ENCODE measurements at places on chromosomes 7 and 10. TPM values are rescaled to one million over a fixed set of nuclear protein-coding genes. Genes with fewer than 3 reads are reported as not detected.
A peak's percentile ranks its signal among the peaks of the same experiment; 100 is the strongest.

- peak; percentile 27 for DNase-seq
These were observed 475.4 kb upstream of the IGFBP3 start for GRCh38 chr7:46396481-46396880.

LAMB4 gene
- total RNA-seq = 14.4 TPM

GRCh38 chr7:1768832-1769231 is 98.8 kb downstream of the ELFN1 start:
- no peak for DNase-seq

AEBP1 gene
- 56.3 TPM for total RNA-seq

GOLGA7B gene
- 3.5 TPM for total RNA-seq

SPDYE9 gene
- 0.10 TPM for total RNA-seq

STAM gene
- 26.6 TPM for total RNA-seq

DNA sequence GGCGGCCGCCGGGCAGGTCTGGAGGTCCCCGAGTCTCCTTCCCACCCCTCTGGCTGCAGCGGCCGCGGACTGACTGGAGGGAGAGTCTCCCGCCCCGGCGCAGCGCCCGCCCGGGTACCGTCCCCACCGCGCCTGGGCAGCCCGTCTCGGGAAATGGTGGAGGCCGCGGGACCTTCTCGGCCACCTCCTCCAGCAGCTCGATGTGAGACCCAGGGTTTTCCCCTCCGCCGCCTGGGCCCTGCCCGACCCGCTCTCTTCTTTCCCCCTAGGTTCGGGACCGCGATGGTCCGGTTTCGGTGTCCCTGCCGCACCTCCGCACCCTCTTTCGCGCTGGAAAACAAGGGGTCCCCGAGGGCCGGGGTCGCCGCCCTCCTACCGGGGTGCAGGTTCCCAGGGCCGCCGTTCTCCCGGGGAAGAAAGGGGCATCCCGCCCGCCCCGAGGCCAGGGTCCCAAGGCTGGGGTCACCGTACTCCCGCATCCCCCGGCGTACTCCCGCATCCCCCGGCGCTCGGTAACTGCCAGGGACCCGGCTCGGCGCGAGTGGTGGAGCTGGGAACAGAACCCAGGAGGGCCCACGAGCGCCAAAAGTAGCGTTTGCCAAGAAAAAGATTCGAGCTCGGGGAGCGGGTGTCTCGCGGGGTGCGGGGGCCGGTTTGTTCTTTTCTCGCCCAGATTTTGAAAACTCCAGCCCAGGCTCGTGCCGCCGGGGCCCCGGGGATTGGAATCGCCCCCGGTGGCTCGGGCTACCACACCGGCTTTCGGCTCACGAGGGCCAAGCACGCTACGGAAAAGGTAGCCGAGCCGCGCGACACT is 3.4 kb downstream of the TNRC18 start:
- DNase-seq = no peak

DNA sequence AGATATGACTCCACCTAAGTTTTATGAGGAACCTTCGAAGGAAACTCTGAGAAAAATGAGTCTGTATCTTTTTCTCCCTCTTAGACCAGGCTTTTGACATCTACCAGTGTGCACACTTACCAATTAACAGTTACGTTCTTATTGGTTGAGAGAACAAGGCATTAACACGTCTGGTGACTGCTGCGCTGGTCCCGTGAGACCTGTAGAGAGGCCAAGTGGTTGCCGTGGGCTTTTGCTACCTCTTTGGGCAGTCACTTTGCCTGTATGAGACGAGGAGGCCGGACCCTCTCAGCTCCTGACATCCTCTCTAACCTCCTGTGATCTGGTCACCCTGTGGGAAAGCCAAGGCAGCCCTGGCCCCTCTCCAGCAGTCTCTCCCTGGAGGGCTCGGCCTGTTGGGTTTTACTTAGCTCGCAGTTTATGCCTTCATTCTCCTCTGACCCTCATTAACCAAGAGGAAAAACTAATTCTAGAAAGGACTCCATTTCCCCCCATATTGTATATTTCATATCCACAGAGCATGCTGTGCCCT is 513.9 kb upstream of the GALNT17 start:
- DNase-seq = no peak

P4HA1 gene
- total RNA-seq = 65.1 TPM
